ENCODE measurements at places on chromosomes 6 and 20.

GRCh38 chr6:170288852-170289179 is 2.1 kb downstream of the DLL1 start:
- DNase-seq = no peak

DNA sequence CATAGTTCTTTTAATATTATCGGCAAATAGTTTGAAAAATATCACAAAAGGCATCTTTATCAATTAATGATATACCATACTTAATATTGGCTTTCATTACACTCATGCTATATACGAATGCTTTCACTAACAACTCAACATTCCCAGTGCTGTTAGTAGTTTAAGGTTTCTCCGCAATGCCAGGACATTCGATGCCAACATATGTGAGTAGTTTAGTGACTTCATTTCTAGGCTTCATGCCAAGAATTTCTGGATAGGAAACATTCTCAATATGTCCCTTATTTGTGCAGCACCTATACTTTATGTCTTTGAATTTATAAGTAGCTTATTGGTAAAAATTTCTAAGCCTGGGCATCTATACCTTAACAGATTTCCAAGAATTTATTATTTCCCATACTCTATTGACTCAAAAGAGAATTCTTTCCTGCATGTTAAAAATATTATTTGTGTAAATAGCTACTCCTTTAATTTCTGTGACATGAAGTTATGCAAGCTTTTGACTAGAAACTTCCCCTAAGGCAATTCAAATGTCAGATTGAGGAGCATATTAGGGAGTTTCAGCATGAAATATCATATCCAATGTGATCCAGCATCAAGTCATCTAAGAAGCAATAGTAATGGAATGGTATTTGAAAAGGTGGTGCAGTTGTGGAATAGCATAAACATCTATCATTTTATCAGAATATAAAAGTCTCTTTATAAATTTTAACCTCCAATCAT is 236.0 kb upstream of the STXBP5 start:
- peak; percentile 83 for DNase-seq

- DNase-seq = no peak
Measured at GRCh38 chr6:145725570-145725969, 9.8 kb downstream of the EPM2A start.

- no peak for DNase-seq
Measured at GRCh38 chr6:155253337-155253736, 10.5 kb upstream of the CLDN20 start.

DNA sequence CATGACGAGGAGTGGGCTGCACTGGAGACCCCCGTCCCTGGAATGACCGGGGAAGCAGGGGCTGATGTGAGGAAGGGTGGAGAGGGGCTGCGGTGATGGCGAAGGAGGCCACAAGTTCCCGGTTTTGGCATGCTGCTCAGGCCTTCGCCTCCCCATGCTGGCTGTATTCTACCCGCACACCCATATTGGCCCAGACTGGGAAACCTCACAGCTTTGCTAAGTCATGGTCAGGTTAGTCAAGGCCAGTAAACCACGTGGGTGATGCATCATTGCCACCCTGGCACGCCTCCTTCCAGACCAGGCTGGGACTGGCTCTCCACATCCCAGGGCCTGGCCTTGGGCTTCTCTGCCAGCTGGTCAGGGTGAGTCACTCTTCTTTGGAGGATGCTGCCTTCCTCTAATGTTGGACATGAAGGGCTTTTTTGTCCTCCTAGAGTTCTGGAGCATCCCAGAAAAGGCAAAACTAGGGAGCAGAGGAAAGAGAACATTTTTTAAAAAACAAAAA is 53.8 kb downstream of the PCNA start:
- DNase-seq = peak; percentile 96

GRCh38 chr6:107641500-107641941 is 151.6 kb downstream of the SOBP start:
- DNase-seq = no peak

DNA sequence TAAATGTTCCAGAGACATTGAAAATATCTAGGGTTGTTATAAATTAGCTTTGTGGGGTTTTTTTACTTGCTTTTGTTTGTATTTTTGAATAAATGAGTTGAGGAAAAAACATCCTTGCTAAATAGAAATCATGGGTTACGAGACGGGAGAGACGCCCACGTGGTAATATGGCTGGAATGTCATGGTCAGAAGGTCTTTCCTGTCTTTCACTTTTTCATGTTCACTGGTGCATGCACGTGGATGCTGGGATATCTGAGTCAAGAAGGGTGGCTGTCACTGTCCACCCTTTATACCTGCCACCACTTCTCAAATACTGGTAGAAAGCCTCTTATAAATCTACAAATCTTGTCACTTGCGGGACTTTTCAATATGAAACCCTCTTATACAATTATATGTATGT is 258.7 kb upstream of the AGPAT4 start:
- no peak for DNase-seq

DNA sequence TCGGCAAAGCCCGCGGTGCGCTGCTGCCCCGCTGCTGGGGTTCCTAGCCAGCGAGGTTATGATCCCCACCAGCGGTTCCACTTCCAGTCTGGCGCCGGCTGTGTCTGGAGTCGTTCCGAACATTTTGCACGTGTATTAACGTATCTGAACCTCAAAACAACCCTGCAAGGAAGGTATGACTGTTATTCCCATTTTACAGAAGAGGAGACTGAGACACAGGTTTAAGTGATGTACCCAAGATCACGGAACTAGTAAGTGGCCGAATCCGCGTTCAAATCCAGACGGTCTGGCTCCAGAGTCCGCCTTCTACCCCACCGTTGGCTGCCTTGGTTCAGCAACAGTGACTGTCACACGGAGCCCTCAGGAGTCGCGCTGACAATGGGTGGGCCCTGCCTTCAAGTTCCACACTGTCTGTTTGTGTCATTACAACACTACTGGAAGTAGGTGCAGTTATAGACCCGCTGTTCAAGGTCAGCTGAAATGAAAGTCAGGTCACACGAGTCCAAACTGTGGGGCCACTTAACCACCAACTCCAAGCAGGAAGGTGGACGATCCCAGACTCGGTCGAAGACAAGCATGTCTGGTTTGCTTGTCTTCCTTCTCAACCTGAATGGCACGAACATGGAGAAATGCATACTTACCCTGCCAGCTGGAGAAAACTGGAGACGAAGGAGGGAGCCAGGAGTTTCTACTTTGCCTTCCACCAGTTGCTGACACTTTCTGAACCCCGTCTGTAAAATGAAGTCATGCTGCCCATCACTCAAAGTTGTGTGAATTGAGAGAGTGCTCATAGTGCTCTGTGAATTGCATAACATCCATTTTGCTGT is 803 bp upstream of the SRXN1 start:
- no peak for DNase-seq

DNA sequence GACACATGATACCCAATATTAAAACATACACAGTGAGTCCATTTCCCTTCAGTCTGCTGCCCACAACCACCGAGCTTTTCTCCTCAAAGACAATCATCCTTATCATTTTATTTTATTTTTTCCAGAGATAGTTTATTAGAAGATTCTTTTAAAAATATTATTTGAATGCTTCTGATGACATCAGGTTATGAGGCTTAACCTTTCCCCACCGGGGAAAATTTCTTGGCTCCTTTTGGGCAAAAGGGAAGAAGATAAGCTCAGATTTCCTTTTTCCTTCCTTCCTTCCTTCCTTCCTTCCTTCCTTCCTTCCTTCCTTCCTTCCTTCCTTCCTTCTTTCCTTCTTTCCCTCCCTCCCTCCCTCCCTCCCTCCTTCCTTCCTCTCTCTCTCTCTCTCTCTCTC is 149.5 kb upstream of the CITED2 start:
- no peak for DNase-seq

DNA sequence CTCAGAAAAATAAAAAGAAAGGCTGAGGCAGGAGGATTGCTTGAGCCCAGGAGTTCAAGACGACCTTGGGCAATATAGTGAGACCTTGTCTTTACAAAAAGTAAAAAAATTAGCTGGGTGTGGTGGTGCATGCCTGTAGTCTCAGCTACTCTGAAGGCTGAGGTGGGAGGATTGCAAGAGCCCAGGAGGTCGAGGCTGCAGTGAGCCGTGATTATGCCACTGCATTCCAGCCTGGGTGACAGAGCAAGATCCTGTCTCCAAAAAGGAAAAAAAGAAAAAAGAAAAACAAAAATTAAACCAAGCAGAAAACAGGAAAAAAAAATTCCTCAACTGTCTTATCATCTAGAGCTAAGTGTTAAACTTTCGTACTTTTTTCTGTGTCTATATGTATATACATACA is 12.4 kb upstream of the SRSF3 start:
- DNase-seq = no peak

GRCh38 chr6:19380293-19380692 is 456.9 kb upstream of the ID4 start:
- peak; percentile 2 for DNase-seq

DNA sequence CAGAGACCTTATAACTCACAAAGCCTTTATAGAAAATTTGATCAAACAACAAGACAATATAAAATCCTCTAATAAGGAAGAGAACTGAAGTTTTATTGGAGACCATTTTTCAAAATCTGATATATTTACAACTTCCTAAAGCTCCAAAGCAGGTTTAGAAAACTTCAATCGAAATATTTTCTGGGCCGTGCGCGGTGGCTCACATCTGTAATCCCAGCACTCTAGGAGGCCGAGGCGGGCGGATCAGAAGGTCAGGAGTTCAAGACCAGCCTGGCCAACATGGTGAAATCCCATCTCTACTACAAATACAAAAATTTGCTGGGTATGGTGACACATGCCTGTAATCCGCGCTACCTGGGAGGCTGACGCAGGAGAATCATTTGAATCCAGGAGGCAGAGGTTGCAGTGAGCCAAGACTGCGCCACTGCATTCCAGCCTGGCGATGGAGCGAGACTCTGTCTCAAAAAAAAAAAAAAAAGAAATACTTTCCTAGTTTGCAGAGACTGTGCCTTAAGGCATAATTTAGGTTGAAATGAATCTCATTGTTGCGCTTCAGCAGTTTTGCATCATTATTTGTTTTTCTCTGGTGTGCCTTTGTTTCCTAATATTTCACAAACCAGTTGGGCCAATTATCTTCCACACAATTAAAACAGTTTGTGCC is 60.6 kb upstream of the ASIP start:
- DNase-seq = no peak

DNA sequence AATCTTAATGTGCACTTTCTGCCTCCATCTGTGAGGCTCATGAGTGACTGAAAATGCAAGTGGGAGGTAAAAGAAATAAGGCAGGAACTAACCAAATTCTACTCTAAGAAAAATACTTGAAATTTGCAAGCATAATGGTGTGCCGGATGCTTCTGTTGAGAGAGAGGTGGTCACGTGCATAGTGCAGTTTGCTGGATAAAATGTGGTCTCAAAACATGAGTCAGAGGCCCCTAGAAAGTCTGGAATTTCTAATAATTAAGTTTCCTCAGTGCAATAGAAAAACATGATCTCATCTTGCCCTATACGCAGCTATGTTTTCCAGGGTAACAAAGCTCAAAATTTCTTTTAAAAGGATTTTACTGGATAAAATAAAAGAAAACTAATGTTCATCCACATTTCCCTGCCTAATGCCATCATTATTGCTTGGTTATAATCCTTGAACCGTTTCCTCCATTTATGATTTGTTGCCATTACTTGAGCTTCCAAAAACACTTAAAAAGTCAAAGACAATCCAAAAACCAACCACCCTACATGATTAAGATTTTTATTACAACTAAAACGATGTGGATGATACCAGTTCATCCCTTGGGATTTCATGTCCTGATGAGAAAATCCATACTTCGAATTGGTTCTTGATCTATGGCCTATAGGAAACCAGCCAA is 351.7 kb upstream of the ARID1B start:
- peak; percentile 30 for DNase-seq

GRCh38 chr20:36303020-36303595 is 3.0 kb upstream of the DLGAP4 start:
- DNase-seq = no peak

DNA sequence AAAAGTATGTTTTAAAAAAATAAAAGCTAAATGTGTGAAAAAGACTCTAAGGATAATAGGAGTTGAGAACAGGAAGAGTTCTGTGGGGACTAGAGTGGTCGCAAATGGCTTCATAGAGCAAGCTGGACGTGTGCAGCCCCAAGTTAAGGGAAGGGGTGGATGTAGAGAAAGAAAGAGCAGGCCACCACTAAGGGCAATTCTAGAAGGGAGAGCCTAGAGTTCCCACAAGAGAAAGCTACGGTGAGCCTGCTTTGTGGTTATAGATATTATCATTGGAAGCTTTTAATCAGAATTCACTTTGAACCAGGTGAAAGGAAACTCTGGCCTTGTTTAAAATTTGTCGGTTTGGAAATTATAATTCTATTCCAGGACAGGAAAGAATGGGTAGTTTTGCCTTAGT is 101.6 kb downstream of the HIVEP2 start:
- no peak for DNase-seq

DNA sequence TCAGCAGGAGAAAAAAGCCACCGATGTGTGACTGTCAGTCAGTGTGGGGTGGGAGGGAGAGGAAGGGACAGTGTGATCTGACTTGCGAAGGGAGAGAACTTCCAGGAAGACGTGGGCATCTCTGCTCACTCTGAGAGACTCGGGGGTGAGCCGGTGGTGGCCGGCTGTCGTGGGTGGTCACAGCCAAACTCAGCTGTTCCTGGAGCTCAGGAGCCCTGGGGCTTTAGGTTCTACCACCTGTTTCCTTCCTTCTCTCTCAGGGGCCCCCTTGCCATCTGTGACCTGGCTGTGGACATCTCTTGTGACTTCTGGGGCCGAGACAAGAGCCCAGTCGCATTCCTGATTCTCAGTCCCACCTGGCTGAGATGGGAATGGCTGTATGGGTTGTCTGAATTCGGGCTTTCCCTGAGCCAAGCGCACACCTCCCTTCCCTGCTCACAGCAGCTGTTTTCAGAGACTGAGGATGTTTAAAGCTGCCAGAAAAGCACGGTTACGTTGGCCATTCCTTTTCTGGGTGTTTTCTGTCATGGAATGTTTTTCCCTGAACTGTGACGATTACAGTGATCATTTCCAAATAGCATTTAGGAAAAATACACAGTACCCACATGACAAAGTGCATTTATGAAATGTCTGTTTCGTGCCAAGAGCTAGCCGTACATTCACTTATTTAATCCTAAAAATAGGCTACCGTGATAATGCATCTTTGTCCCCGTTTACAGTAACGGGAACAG is 36.5 kb downstream of the SYNJ2 start:
- no peak for DNase-seq

GRCh38 chr20:54479138-54479906 is 3.9 kb downstream of the DOK5 start:
- DNase-seq = no peak

DNA sequence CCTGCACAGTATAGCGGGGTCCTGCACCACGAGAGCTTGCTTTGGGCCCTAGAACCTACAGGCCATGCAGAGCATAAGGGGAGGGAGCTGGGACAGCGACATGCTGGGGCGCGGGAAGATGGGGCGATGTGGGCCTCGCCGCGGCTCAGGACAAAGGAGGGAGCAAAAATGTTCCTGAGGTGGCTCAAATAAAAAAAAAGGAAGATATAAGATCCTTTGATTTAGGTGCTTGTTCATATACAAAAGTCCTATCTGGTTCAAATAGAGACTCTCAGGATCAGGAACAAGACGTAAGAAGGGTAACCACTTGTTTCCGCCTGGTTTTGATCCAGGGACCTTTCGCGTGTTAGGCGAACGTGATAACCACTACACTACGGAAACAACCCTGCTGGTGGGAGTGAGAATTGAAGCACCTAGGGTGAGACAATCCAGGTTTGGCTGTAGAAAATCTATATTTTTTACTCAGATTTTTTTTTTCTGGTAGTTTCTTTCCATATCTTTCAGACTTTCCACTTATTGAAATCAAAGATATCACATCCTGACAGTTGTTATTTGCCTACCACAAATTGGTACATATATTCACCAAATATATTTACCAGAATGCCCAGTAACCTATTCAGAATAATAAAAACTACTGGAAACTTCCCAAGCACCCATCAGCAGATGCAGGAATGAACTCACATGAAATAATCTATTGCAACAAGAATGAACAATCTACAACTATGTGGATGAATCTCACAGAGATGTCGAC is 177.9 kb upstream of the ZNF184 start:
- no peak for DNase-seq
